H1 (cell line): ENCODE measurements at places on chromosomes 3 and 15.

DNA sequence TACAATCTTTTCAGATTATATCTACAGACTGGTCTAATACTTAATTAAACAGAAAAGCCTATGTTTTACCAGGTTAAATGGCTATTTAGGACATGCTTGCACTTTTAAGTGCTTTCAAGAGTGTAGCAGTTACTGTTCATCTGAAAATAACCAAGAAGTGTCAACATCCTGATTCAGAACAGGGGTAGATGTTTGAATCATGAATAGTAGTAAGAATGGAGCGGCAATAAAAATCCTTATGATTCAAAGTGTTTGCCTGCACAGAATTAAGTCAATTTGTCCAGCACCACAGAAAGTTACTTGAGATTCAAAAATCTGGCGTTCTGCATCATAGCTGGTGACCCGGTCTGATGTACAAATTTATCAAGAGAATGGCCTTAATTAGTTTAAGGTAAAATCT, 48.3 kb downstream of the GREM1 start:
- DNase-seq, result no peak

DNA sequence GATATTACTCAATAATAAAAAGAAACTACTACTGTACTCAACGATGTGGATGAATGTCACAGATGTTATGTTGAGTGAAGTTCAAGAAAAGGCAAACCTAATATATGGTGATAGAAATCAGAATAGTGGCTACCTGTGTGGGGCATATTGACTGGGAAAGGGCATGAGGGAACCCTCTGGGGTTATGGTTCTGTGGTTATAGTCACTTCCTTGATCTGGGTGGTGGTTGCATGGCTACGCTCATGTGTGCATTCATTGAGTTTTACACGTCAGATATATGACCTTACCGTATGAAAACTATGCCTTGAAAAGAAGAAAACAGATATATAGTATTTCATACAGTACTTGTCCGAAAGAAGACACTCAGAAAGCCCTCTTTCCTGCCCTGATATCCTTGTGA, 331.0 kb upstream of the LRRFIP2 start:
- DNase-seq, result no peak

DNA sequence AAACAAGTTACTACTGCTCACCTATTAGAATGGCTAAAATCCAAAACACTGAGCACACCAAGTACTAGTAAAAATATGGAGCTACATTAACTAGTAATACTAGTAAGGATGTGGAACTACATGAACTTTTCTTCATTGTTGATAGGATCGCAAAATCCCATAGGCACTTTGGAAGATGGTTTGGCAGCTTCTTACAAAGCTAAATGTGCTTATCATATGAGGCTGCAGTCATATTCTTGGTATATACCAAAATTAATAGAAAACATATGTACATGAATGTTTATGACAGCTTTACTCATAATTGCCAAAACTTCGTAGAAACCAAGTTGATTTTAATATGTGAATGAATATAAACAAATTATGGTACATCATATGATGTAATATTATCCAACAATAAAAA, 366.8 kb upstream of the KCNMB2 start:
- DNase-seq, result no peak

DNA sequence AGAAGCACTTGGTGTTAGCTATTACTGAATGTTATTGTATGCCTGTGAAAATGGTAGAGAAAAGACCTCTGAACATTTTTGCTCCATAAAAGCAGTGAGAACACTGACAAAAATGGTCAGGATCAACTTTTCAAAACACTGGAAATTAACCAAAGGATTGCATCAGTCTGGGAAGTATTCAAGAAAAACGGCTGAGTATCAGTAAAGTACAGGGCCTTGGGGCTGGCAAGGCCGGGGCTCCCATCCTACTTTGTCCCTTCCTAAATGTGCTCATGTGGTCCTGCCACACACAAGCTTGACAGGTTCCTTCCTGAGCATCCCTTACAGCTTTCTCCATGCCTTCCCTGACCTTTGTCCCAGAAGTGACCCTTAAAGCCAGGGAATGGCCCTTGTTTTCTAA, 84.0 kb downstream of the CFAP20DC start:
- DNase-seq, result no peak

GRCh38 chr3:116870379-116870778, 160.8 kb downstream of the TUSC7 start:
- DNase-seq, result no peak

DNA sequence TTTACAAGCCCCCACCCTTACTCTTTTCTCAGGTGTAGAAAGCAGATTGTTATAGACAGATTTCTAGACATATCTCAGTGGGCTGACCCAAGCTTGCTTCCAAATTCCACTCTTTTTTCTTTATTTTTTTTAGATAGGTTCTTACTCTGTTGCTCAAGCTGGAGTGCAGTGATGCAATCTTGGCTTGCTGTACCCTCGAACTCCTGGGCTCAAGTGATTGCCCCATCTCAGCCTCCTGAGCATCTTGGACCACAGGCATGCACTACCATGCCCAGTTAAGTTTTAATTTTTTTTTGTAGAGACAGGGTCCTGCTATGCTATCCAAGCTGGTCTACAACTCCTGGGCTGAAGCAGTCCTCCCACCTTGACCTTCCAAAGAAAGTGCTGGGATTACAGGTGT, 53.5 kb upstream of the ADAMTS9 start:
- no peak for DNase-seq

GRCh38 chr3:15822281-15822680, 24.5 kb upstream of the ANKRD28 start:
- no peak for DNase-seq
